ENCODE measurements at places on chromosomes 3 and 15.

GRCh38 chr15:75368689-75369239 lies 357 bp upstream of the MAN2C1 start:
- no peak for DNase-seq

DNA sequence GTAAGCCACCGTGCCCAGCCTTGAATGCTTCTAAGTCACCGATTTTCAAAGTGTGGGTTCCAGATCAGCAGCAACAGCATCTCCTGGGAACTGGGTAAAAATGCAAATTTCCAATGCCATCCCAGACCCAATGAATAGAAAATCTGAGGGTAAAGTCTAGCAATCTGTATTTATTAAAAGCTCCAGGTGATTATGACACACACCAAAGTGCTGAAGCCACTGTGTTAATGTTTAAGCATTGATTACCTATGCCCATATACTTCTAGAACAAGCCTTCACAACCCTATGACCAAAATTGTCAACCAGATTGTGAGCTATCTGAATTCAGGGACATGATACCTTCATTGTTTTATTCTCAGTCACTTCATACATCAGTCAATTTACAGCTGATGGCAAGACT lies 86.5 kb downstream of the LRRFIP2 start:
- no peak for DNase-seq

DNA sequence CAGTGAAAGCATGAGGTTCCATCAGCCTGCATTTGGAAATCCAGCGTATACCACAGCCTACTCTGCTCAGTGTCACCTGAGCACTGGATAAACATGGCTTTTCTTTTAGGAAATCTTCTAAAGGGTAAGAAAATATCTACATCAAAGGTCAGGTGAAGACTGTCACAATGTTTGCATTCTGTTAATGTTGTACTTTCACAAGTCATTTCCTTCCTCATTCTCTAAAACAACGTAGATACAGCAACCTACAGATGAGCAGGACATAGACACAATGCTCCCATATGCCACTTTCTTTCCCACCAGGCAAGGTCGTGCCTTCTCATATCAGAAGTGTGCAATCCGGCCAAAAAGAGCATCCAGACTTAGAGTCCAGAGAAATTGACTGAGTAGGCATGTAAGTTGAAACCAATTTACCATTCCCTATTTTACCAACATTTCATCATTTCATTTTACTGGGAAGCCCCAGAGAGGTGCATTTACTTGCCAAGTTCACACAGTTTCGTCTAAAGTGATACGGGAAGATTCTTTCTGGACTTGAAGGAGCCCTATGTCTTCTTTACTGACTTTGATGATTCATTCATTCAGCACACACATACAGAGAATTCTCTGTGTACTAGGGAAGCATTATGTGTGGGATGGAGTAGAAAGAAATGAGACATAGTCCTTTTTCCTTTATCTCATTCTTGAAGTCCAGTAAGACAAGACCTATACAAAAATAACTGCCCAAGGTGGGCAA lies 30.6 kb upstream of the LPP start:
- DNase-seq = no peak

DNA sequence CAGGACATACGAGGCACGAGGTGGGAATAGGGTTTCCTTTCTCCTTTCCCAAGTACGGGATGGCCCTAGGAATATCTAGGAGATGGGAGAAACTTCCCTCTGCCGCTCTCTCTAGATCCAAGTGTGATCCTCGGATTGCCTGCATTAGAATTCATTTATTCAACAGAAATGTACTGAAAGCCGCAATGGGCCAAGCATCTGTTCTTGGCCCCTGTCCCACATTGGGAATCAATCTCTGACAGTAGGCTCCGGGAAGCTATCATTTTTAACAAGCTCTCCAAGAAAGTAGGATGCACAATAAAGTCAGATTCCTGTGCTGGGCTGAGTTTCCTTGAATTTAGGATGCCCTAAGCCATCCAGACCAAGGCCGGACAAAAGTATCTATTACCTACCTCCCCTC lies 37.2 kb upstream of the CA12 start:
- DNase-seq = no peak

DNA sequence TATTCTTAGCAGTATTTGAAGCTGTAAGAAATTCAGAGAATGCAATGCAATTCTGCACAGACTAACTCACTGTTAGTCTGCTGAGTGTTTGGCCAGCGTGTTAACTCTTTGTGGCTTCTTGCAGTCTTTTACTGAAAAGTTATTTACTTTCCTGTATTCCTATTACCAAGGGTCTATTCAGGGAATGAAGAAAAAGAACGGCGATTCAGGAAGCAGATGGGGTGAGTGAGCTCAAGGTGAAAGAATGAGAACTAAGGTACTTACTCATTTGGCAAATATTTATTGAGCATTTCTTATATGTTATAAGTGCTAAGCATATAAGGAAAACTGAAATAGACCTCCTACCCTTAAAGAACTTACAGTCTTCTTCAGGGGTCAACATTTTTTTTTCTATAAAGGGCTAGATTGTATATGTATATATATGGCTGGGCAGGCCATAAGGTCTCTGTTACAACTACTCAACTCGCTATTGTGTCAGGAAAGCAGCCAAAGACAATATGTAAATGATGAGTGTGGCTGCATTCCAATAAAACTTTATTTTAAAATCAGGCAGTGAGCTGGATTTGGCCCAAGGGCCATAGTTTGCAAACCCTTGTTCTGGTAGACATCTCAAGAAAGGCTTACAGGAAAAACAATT lies 271.9 kb upstream of the GADL1 start:
- DNase-seq = no peak

GRCh38 chr3:97530691-97531090 lies 233.9 kb upstream of the ARL6 start:
- no peak for DNase-seq

- no peak for DNase-seq
Observed at GRCh38 chr3:22966349-22966748, 236.8 kb upstream of the UBE2E2 start.

DNA sequence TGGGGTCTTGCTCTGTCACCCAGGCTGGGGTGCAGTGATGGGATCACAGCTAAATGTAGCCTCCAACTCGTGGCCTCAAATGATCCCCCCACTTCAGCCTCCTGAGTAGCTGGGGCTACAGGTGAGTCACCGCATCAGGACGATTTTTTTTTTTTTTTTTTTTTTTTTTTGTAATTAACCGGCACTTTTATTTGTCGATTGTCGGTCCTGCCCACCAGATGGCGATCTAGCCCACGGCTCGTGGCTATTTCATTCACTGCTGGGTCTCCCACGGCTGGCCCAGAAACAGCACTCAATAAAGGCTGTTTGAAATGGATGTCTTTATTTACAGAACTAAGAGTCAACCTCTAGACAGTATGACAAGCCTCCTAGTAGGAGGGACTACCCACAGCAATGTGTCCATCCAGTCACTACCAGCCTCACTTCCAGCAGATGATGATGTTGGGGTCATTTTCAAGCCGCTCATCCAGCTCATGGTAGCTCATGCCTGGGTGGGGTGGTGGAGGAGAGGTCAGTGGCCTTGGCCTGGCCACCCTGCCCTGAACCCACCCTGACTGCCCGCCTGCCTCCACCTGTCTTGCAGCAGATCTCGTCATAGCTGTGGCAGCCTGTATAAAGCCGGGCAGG lies 1.8 kb upstream of the ZMYND10 start:
- peak; percentile 57 for DNase-seq

- no peak for DNase-seq
Observed at GRCh38 chr3:11059090-11059798, 66.7 kb downstream of the SLC6A1 start.

GRCh38 chr3:126522363-126522788 lies 1.6 kb upstream of the CHST13 start:
- DNase-seq = peak; percentile 45

DNA sequence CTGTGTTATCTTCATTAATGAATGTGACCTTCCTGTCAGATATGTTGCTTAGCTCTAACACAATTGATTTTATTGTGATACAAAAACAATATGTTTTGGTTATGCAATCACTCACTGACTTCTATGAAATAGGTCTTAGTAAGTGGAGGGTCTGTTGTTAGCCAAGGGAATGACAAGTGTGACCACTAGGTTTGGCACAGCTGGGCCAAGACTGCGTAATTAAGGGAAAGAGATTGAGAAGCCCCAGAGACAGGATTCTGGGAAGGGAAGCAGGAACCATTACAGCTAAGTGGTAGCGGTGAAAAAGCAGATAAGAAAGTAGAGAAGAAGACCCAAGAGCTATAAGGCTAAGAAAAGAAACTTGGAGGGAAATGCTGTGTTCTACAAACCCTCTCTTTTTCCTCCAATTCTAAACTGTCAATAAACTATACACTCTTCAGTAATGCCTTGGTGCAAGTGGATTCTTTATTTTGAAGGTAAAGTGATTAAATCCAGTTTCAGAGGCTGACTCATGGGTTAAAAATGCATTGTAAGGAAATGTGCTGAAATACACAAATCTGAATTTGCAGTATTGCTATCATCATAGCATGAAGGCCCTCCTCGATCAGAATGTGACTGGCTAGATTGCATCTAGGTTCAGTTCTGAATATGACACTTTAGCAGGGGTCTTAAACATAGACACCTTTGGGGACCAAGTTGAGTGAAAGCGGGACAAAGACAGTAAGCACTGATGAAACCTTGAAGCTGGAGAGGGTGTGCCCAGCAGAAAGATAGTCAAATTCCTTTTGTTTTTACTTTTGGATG lies 26.1 kb downstream of the KCNMB2 start:
- DNase-seq = no peak

- no peak for DNase-seq
Observed at GRCh38 chr3:53749448-53749847, 96.8 kb downstream of the CHDH start.

DNA sequence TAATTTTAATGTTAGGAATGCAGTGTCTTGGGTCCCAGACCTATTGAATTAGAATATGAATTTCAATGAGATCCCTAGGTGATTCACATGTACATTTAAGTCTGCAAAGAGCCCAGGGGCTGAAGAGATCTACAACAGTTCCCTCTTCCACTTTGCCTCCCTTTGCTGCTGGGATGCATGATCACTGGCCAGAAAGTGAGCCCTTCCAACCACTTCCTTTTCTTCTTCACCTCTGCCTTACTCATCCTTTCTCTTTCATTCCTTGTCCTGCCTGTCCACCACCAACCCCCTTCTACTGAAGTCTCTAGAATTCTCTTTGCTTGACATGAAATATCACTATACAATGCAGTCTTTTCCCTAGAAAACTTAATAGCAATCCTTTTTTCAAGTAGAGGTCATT lies 222.4 kb upstream of the LRIG1 start:
- no peak for DNase-seq

- no peak for DNase-seq
Observed at GRCh38 chr3:47007482-47008233, 28.2 kb downstream of the NBEAL2 start.

- no peak for DNase-seq
Observed at GRCh38 chr3:172614340-172615274, 91.4 kb upstream of the TNFSF10 start.

DNA sequence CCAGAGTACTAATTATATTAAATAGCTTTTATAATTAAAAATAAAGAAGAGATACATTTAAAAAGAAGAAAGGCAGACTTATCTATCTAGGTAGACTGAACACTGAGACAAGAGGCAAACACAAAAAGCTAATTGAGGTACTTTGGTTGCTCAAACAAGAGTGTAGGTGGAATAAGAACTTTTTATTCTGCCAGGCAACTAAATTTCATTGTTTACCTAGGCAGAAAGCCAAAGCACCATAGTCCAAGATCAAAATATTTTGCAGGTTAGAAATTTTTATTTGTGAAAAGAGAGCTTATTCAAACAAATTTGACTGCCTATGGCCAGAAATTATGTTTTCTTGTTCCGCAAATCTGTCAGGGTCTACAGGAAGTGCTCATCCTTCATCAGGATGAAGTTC lies 499.6 kb upstream of the GBE1 start:
- DNase-seq = no peak

DNA sequence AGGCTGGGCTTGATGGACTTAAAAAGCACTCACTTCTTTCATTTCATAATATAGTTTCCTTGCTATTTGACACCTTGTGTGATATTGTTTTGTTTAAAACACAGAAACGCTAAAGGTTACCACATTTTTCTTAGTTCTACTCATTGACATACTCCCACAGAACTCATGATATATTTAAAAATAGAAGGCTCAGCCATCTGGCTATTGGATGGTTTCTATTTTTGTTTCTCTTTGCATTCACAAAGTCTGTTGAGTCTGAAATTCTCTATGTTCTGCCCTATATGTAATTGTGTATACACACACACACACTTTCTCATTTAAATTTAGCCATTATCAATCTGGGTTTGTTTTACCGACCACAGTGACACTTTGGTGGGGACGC lies 128.2 kb downstream of the SOX2 start:
- DNase-seq = no peak

DNA sequence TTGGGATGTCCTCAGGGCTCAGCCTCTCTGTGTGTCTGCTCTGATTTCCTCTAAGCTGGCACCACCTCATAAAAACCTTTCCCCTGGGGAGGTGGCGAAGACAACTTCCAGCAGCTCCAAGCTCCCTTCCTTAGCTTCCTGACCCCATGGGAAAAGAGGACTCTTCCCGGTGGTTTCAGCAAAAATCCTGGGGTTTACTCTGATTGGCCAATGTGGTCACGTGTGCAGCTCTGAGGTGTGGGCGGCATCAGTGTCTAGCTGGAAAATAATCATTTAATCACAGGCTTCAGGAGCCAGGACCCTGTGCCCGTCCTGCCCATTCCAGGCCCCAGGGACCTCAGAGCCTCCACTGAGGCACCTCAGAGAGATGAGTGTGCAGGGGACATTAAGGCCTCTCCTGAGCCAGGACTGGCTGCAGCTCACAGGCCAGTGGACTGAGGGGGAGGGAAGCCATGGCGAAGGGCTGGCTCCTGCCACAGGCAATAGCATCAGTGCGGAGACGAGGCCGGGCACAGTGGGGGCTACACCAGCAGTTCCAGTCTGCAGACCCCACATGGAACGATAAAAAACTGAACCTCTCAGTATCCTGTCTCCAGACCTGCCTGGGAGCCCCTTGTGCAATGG lies 104.1 kb downstream of the TPRA1 start:
- DNase-seq = no peak

DNA sequence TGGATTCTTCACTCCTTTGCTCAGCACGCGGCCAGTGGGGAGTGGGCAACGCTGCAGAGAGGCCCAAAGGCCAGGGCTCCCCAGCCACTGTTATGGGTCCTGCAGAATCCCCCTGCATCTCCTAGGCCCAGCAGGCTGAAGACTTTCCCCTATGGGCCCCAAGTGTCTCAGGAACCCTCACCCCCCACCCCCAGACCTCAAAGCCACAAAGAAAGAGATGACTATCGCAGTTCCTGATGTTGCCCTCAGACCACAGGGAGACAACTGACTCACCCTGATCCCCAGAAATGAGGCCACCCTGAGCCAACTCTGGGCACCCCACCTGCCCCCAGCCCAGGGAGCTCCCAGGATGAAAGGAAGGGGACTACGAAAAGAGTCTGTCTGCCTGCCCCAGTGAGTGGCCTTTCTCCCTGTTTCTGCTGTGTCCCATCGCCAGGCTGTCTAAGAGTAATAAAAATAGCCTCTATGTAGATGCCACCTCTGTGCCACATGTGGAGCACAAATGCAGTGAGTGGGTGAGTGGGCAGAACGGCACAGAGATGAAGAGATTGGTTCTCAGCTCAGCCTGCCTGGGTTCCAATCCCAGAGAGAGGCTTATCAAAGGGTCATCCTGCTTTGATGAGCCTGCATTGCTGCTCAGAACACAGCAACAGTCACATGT lies 283.0 kb downstream of the UACA start:
- peak; percentile 36 for DNase-seq

All from naive thymus-derived CD8-positive, alpha-beta T cell (primary cell).